ENCODE measurements at places on chromosomes 5 and 9.

DNA sequence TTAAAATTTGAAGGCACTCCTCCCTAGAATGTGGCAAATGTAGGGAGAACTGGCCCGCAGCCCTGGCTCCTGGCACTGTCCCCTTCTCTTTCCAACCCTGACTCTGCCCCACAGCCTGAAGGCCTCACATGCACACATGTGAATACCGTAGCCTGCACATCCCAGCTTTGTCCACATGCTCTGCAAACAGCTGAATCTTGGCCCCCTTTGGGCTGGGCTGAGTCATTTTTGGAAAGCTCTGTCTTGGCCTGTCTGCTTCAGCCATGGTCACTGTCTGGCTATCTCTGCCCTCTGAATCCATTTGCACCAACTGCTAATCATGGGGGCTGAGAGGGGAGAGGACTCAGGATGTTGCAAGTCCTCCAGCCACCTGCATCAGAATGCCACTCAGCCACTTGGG lies 22.1 kb upstream of the GALNT10 start:
- DNase-seq: no peak

DNA sequence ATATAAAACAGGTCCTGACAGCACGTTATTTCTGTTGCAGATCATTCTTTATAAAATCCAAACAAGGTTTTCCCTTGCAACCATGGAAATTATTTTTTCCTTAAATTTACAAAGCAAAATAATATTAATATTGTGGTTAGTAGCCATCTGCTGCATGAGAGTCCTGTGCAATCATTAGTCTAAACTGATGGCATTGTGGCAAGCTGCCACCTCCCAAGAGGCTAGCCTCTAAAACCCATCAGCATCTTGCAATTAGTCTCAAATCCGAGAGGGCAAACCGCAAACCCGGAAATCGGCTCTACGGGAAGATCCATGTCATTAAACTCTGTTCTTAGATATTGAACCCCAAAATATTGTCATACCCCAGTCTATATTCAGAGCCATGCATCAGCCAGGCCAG lies 11.3 kb upstream of the CDH6 start:
- DNase-seq: no peak

GRCh38 chr5:79225026-79225425 lies 10.9 kb upstream of the JMY start:
- DNase-seq: peak; percentile 32

DNA sequence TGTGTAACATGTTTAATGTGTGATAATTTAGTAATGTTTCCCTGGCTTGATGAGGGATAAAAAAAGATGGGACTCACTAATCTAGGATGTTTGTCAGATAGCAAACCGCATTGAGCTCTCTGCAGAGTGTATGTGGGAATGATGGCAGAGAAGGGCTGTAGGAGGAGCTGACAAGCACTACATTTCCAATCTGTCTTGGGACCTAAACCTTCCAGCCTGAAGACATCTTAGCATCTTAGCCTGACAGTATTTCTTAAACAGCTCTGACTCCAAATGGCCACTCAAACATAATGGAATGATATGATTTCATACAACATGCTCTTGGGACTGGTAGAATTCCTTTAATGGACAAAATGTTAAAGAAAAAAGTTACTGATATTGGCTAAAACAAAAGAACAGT lies 116.7 kb downstream of the PPP2R2B start:
- no peak for DNase-seq

DNA sequence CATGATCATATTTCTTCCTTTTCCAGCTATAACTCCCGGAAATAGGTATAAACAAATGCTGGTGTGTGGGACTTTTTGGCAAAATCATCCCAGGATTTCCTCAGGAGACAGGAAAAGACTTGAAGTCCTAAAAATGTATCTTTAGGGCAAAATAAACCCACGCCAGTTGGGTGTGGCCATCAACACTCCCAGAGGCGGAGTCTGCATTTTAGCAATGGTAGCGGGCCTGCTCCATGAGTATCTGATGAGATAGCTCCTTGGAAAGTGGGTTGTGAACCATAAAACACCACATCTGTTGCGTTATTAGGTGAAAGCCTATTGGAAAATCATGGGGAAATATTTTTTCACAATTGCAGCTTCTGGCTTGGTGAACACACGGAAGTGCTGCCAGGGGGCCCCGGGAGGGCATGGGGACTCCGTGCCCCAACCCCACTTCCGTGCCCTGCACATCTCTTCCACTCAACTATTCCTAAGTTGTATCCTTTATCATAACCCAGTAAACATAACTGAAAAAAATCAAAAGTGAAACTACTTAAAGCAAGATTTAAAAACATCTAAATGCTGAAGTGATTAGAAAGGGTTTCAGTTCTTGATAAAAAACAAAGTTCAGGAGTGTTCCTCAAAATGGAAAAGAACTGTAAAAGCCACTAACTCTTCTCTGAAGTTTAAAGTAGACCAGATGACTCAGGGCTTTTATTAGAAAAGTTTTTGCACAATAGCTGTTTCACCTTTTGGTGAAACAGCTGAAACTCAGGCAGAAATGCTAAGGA lies 111.2 kb downstream of the LRRC70 start:
- DNase-seq: no peak

DNA sequence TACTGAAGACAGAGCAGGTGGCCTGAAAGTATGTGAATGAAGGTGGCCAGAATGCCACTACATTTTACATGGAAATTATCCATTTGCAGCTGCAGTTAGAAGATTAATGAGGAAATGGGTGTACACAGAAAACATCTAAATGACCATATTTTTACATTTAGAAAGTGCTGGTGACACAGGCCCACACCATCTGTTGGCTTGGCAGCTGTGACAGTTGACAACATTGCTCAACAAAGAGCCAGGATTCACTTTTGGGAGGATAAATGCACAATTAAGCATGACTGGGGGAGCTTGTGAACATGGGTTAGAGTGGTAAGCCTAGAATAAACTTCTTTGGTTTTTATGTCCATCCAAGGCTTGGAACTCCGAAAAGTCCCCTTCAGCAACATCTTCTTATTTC lies 360.5 kb downstream of the KCTD16 start:
- no peak for DNase-seq

GRCh38 chr5:90865180-90865579 lies 306.6 kb downstream of the ADGRV1 start:
- no peak for DNase-seq

- no peak for DNase-seq
Measured at GRCh38 chr5:91110686-91111085, 272.4 kb downstream of the ARRDC3 start.

DNA sequence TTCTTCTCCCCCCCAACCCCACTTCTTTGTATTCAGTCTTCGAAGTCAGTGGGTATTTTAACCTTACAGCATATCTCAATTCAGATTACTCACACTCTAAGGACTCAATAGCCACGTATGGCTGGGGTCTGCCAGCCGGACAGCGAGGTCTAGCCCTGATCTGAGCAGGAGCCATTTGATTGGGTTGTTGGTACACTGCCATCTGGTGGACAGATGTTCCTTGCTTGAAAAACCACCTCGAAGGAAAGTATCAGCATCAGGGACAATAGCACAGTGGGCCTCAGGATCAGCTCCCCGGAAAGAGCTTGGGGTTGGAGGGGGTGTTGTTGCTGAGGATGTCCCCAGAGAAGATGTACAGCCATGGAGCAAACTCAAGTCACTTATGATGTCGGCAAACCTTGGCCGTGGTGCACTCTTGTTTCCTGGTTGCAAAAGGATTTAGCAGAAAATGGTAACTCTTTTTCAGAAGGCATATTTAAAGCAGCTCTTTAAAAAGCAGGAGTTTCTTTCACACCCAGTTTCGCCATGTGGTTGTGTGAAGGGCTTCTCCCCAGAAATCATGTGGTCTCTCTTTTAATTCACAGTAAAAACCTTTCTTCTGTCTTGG lies 31.7 kb upstream of the KCNMB1 start:
- DNase-seq: peak; percentile 54

- DNase-seq: no peak
Measured at GRCh38 chr5:88226881-88227450, 41.7 kb downstream of the TMEM161B start.

DNA sequence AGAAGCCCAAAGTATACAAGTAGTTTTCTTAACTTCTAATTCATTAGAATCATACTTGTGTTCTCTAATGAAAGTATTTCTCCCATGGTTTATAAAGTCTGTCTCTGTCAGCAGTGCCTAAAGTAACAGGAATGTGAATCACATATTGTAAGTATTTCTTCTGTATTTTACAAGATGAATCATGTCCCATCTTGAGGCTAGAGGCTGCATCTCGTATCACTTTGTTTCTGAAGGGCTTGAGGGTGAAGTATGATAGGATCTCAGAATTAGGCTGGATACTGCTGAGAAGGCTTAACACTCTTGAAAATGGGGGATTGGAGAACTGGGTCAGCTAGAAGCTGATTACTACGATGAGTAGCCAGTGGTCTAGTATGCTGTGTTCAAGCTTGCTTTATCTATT lies 242.2 kb upstream of the ACTBL2 start:
- peak; percentile 83 for DNase-seq

GRCh38 chr5:32475334-32476097 lies 31.0 kb upstream of the ZFR start:
- DNase-seq: peak; percentile 7

DNA sequence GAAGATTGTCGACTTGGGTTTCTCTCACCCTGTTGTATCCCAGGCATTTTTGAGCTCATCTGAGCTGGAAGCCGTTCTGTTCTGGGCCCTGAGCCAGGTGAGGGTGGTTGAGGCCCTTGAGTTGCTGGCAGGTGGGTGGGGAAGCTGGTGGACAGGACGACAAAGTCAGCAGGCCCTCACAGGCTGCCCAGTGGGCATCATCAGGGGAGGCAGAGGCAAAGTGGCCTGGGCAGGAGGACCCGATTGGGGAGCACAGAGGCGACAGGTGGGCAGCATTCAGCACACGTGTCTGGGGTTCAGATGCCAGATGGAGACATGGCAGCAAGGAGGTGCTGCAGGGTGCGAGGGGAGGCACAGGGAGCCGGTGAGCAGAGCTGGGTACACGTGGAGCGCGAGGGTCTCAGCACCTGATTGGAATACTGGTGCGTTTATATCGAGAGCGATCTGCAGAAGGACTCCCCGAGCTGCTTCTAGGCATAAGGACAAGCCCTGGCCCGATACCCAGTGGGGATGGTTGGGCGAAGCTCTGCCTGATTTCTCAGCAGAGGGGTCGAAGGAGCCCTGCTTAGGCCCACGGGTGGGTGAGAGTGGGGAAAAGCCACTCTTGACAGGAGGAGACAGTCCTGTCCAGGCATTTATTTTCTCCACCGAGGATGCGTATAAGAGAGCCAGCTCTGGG lies 49.0 kb upstream of the SUSD3 start:
- DNase-seq: no peak

DNA sequence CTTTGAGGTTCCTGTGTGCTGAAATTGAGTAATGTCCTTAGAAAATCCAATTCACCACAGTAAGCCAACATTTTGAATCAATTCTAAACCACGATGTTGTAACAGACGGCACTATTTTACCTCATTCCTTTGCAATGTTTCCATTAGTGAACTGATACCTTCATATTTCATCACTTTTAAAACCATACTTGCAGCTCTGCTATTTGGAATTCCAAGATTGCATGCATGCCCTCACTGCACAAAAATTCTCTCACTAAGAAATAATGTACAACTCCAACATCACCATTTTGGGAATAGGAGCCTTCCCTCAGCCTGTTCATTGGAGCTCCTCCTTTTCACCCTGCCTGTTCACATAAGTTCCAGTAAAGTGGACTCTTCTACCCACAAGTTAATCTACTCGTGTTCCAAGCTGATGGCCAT lies 74.8 kb upstream of the TGFBR1 start:
- DNase-seq: peak; percentile 98

DNA sequence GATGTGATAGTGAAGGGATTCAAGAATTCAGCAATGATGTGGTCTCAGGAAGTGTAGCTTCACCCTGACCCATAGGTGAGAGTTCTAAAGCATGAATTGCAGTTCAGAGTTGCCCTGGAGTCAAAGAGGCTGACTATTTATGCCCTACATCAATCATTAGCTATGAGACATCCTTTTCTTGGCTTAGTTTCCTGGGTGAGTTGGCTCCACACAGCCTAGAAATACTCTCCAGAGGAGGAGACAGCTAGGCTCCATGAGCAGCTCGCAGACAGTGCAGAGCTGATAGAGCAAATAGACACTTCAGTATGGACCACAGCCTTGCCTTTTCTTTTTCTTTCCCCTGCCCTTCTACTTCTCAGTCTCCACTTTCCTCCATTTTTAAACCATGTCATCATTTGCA lies 1651.8 kb downstream of the MAT2B start:
- no peak for DNase-seq

- peak; percentile 32 for DNase-seq
Measured at GRCh38 chr5:80754900-80755299, 100.1 kb upstream of the DHFR start.

GRCh38 chr5:79694652-79695051 lies 5.0 kb downstream of the CMYA5 start:
- DNase-seq: no peak

- peak; percentile 39 for DNase-seq
Measured at GRCh38 chr5:10424124-10424731, 17.5 kb upstream of the ROPN1L start.

DNA sequence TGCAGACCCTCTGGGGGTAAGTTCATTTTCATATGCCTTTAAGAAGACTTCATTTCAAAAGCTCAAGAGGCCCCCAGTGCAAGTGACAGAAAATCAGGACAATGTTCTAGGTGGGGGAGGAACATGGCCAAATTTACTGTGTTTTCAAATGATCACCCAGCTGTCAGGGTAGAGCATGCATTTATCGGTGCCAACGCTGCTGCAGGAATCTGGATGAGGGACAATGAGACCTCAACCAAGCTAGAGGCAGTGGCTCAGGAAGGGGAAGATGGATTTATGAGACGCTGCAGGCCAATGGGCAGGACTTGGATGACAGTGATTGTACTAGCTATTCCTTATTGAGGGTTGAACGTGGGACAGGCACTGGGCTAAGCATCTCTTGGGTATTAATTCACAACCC lies 278.4 kb downstream of the ASTN2 start:
- no peak for DNase-seq

DNA sequence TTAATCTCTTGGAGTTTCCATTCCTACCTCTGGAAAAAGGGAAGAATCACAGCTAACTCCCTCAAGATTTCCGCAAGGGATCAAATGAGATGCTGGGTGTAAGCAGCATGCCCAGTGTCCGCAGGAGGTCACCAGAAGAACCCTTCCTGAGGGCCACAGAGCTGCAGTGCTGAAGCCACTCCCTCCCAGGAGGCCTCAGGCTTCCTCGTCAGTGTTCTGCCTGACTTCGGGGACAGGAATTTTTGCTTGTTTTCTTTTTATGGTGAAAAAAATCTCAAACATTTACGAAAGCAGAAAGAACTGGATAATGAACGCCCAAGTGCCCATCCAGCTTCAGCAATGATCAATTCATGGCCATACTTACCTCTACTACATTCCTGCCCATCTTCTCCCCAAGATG lies 183.0 kb downstream of the CDK5RAP2 start:
- DNase-seq: no peak
